ENCODE measurements at places on chromosomes 16 and 17.

GRCh38 chr16:78844682-78845081 is 745.2 kb downstream of the WWOX start:
- DNase-seq, result no peak

DNA sequence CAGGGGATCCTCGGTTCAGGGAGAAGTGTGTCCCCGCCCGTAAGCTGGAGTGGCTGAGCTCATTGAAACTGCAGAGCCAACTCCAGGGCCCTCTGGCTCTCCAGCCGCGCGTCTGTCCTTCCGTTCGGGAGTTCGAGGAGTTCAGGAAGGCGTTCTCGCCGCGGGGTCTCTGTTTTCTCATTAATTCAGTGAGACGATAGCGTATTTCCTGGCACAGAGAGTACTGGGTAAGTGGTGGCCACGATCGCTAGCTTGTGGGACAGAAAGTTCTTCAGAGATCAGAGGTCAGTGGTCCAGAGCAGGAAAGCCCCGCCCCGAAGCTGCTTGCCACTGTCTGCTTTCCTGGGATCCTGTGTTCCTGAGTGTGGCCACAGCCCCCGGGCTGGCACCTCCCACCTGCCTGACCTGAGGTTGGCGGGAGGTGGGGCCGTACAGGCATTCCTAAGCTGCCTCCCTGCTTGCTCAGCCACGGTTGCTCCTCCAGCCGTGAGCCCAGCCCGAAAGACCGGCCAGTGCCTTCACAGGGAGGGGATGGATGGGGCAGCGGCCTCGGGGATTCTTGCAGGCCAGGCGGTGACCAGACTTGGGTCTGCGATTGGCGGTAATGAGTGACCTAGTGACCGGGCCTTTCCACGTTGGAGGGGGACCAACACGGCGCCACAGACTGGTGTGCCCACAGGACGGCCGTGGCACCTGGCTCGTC is 8.9 kb downstream of the BAIAP2 start:
- DNase-seq, result no peak

DNA sequence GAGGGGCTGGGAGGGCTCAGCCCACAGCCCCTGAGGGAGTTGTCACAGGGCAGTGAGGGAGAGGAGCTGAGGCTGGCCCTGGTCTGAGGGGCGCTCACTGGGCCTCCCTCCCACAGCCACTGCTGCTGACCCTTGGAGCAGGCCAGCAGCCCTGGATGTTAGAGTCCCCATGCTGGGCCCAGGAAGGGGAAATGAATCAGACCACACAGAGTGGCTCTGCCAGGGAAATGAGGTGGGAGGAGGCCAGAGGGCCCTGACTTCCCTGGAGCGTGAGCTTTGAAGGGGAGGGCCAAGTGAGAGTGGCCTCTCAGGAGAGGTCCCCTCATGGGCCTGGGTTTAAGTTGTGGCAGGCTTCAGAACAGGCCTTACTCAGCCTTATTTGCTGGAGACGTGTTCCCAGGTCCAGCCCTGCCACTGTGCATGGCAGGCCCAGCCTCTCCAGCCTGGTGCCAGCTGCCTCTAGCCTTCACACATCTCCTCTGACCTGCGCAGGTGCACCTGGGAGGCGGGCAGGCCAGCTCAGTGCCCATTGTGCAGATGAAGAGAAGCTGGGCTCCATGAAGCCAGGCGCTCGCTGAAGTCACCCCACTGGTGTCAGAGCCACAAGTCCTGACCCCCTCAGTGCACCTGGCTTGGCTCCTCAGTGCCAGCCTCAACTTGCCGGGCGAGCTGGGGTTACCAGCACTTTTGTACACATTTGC is 15.4 kb downstream of the GPT2 start:
- peak; percentile 10 for DNase-seq

DNA sequence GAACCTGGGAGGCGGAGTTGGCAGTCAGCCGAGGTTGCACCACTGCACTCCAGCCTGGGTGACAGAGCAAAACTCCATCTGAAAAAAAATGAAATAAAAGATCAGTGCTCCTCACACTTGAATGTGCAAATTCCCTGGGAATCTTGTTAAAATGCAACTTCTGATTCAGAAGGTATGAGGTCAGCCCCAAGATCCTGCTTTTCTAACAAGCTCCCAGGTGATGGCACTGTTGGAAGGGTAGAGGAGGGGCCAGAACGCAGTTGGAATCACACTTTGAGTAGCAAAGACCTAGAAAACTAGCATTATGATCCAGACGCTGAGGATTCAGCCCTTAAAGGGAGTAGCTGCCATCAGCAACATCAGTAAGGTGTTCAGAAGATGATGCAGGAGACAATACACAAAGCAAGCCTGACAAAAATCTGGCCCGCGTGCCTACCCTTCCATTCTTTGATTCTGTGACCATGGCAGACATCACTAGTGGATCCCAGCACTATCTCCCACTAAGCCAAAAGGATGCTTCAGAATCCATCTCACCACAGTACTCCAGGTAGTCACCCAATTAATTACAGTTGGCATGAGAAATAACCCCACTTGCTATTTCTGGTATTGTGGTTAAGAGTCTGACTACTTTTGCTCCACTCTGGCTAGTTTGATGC is 33.1 kb upstream of the MEIOC start:
- no peak for DNase-seq

DNA sequence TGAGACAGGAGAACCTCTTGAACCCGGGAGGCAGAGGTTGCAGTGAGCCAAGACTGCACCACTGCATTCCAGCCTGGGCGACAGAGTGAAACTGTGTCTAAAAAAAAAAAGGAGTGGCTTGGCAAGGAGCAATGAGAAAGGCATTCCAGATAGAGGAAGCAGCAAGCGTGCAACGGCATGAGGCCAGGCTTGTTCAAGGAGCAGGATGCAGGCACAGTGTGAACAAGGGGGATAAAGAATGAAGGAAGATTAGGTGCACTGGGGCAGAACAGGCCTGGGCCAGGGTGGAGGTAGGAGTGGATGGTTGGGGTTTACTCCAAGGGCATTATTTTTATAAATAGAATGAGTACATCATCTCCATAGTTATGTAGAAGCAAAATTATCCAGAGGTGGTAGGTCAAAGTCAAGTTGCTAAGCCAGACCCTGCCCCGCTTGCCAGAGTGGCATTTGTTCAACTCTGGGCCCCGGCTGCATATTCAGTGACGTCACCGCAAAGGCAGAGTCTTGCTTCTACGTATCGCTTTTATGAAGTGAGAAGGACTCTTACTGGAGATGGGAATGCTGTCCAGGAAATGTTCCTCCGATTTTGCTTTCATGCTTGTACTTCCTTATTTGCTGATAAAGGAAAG is 100.2 kb downstream of the KATNIP start:
- DNase-seq, result no peak

GRCh38 chr16:79008869-79009179 is 591.7 kb downstream of the MAF start:
- no peak for DNase-seq

DNA sequence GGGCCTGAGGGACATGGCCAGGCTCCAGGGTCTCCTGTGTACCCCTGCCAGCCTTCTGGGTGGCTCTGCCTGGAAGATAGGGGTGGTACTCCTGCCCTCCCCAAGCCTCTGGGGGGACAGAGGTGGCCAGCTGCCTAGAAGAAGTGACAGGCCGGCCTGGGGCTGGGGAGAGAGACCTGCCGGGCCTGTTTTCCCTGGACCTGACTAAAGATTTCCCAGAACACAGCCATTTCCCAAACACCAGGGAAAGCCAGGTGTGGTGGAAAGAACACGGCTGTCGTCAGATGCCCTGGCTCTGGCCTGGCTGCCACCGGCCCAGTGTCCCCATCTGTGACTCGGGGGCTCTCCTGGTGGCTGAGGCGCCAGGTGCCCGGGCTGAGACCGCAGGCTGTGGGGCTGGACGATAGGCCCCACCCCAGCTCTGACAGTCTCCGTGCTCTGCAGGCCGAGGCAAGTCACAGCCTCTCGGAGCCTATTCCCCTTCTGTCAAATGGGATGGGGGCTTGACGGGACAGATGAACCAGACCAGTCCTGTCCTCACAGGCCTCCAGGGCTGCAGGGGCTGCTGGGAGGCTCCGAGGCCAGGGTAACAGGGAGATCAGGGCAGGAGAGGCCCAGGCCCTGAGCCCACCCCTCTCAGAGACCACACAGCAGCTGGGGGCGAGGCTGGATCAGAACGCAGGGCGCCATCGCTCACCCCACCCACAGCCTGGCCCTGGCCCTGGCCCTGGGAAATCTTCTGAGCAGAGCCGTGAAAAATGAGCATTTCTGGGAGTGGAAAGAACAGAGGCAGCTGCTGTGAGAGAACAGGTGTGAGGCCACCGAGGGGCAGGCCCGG is 33.1 kb downstream of the CTU2 start:
- DNase-seq, result no peak

DNA sequence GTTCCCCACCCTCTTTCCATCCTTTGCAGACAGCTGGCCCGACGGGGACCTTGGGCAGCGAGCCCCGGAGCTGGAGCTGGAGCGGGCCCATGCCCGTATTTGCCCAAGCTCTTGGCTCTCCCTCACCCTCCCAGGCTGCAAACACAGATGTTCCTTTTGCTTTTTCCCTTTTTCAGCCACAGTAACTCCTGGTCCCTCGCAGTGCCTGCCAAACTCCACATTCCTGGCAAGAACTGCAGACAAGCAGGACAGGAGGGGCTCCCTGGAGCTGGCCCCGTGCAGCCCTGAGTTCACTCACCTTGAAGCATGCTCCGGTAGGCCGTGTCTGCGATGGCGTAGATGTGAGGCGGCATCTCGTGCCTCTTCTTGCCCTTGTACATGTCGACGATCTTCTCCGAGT is 33.9 kb downstream of the MYH11 start:
- no peak for DNase-seq

DNA sequence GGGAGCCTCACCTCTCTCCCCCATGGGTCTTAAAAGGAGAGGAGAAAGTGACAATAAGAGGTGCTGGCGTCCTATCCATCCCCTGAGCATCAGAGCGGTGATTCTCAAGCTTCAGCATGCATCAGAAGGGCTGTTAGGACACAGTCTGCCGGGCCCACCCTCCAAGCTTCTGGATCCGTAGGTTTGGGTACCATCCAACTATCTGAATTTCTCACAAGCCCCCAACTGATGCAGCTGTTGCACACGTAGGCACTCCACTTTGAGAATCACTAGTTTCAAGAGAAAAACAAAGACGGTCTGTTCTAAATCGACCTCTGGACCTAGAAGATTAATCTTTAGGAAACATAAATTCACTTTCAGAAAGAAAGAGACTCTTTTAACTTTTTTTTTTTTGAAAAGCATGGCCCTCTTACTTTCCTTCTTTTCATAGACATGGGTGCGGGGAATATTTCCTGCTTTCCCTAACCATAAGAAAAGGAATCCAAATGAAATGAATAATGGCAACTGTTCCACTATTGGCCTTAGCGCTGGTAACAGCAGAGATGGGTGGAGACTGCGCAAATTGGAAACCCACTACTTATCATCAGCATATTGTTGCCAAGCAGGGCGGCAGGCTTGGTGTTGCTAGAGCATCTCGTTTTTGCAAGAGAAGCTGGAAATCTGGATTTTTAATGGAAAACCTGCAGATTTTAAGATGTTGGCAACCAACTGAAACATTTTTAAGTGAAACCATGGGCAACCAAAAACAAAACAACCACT is 144.4 kb downstream of the GAS7 start:
- DNase-seq, result no peak

GRCh38 chr17:34987232-34987631 is 6.9 kb downstream of the LIG3 start:
- DNase-seq, result peak; percentile 52

- DNase-seq, result peak; percentile 28
Observed at GRCh38 chr17:74923538-74924249, 379 bp upstream of the OTOP2 start.

DNA sequence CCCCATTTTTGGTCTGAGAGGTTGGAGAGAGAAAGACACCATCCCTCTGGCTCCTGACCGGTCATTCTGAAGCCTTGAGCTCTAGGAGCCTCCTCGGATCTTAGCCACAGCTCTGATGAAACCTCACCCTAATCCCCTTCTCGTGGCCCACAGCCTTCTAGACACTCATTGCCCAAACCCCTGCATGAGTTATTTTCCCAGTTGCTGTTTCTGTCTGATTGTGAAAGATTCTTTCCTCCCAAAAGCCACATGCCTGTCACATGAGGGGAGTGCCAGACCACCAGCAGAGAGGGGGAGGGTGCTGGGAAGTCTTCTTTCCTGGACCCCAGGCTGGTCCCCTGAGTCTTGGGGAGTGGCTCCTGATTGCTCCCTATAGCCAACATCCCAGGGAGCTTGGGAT is 17.6 kb upstream of the ABR start:
- DNase-seq, result peak; percentile 99

DNA sequence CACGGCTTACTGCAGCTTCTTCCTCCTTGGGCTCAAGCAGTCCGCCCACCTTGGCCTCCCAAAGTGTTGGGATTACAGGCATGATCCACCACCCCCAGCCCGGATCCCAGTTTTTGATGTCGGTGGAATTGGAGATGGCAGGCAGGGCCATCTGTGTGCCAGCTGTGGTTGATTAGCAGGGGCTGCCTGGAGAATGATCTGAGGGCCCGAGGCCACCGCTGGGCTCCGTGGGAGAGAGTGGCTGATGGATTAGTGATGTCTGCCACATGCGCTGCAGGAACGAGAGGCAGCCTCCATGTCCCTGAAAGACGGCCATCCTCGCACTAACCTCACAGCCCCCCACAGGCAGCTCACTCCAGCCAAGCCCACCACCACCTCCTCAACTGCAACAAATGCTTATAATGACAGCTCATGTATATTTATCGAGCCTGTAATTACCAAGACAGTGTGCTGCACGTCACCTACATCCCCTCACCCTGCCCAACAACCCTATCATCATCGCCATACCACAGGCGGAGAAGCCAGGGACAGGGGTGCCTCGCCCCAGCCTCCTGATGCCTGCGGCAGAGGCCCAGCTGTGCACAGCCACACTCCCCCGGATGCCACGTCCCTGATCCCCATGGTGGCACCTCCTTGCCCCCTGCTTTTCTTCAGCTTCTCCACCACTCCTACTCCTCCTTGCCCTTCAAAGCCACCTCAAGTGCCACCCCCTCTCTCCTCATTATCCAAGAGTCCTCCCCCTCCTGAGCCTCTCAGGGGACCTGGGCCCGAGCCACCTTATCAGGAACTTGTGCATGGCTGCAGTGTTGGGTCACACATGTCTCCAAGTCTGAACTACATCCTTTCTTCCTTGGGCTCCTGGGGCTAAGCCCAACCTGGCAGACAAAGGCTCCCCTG is 33.2 kb downstream of the ACTG1 start:
- DNase-seq, result no peak

GRCh38 chr17:37361543-37361942 is 14.2 kb upstream of the C17orf78 start:
- DNase-seq, result peak; percentile 17

DNA sequence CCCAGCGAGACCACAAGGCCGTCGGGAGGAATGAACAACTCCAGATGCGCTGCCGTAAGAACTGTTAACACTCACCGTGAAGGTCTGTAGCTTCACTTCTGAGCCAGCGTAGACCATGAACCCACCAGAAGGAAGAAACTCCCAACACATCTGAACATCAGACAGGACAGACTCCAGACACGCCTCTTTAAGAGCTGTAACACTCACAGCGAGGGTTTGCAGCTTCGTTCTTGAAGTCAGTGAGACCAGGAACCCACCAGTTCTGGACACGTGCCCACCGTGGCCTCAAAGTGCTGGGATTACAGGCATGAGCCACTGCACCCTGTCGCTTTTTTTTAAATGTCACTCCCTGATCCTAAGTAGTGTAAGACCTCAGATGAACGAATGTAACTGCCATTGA is 17.3 kb downstream of the KPNA2 start:
- DNase-seq, result no peak

Data from MV-4-11 (cell line).